ENCODE measurements at places on chromosomes 13 and 19.

DNA sequence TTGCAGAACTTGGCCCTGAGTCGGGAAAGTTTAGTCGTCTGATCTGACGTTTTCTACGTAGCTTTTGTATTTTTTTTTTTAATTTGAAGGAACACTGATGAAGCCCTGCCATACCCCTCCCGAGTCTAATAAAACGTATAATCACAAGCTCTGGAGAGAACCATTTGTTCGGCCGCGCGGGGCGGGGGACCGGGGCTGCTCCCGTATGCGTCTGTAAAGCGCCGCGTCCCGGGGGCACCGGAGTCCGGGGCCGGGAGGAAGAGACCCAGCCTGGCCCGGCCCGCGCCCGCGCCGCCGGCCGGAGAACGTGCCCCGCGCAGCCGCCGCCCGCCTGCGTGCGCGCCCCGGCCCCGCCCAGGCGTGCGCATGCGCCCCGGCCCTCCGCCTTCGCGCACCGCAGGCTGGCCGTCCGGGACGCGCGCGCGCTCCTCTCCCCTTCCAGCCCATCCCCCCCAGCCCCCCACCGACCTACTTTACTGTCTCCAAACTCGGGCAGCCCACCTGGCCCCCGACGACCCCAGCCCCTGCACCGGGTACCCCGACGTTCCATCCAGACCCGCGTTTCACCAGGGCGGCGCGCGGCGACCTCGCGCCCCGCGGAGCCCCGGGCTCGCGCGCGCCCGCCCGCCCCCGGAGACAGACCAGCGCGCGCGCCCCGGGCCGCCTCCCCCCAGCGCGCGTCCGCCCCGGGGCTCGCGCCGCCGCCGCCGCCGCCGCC is 785 bp upstream of the USF2 start:
- H3K27me3 ChIP-seq = no peaks in the 10 kb centered on the region
- H3K36me3 ChIP-seq = peaks cover 34% of the 10 kb centered on the region
- peaks cover 57% of the 10 kb centered on the region for H3K4me1 ChIP-seq
- H3K27ac ChIP-seq = peak overlapping the region; percentile 79

- DNase-seq = no peak
- no peak overlapping the region for H3K4me3 ChIP-seq
- no peaks in the 10 kb centered on the region for H3K36me3 ChIP-seq
Observed at GRCh38 chr13:23776698-23777574, 112.3 kb downstream of the MIPEP start.

GRCh38 chr13:45104261-45104660 is 16.0 kb upstream of the GTF2F2 start:
- no peak for DNase-seq
- no peaks in the 10 kb centered on the region for H3K27me3 ChIP-seq
- H3K27ac ChIP-seq = no peak overlapping the region
- no peak overlapping the region for H3K4me3 ChIP-seq
- H3K36me3 ChIP-seq = no peaks in the 10 kb centered on the region

DNA sequence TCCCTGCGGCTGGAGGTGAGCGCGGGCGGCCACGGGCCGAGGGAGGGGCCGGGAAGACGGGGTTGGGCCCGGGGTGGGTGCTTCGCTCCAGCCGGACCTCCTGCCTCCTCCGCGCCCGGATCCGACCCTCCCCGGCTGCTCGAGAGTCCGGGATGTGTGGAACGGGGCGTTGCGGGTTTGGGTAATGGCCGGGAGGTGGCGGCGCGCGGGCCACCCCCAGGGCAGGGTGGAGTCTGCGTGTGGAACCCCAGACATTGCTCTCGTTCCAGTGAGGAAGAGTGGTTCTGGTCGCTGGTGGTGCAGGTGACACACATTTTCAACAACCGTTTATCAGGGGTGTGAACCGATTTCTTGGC is 38.8 kb downstream of the ARHGEF7 start:
- H3K27ac ChIP-seq = peak overlapping the region; percentile 62
- H3K27me3 ChIP-seq = no peaks in the 10 kb centered on the region
- peaks cover 27% of the 10 kb centered on the region for H3K4me1 ChIP-seq
- H3K36me3 ChIP-seq = no peaks in the 10 kb centered on the region

DNA sequence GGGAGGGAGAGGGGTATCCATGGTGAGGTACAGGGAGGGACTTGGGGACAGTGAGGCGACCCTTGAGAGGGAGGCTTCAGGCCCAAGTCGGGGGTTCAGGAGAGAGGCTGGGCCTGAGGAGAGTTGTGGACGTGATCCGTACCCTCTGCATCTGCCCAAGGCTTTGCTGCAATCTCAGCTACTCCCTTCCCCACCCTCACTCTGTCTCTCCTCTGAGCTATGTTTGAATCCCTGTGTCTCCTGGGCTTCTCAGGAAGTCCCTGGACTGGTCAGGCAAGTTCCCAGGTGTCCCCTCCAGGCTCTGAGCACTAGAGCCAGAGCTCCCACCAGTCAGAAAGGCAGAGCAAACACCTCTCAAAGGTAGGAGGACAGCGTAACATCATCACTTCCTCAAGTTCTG is 1.8 kb downstream of the LIN37 start:
- no peak overlapping the region for H3K27ac ChIP-seq
- DNase-seq = no peak
- no peak overlapping the region for H3K4me3 ChIP-seq

GRCh38 chr13:109819874-109820273 is 33.5 kb upstream of the IRS2 start:
- H3K27ac ChIP-seq = no peak overlapping the region
- peaks cover 4% of the 10 kb centered on the region for H3K27me3 ChIP-seq
- H3K4me3 ChIP-seq = no peak overlapping the region
- H3K36me3 ChIP-seq = no peaks in the 10 kb centered on the region
- no peak for DNase-seq
- H3K4me1 ChIP-seq = no peaks in the 10 kb centered on the region

- DNase-seq = no peak
- no peaks in the 10 kb centered on the region for H3K36me3 ChIP-seq
- H3K4me3 ChIP-seq = no peak overlapping the region
- no peaks in the 10 kb centered on the region for H3K27me3 ChIP-seq
- H3K4me1 ChIP-seq = peaks cover 19% of the 10 kb centered on the region
Observed at GRCh38 chr13:113001241-113002140, 32.5 kb downstream of the MCF2L start.
